ENCODE measurements at places on chromosomes 1 and 21.

DNA sequence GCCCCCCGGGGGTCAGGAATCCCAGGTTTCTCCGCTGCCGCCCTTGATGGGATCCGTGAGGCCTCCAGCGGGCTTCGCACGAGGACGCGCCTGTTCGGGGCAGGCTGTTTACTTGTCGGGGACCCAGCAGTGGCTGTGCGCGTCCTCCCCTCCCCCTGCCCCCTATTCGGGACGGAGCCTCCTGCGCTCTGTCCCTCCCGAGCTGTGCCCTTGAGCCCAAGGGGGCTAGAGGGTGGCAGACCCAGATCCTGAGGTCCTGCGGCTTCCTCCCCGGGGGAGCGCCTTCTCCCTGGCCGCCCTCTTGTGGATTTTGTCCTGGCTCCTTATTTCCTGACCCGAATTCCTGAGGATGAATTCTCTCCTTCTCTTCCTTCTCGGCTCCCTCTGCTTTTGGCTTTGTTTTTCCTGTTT is 38.4 kb downstream of the PIK3CD start:
- peak; percentile 74 for DNase-seq

DNA sequence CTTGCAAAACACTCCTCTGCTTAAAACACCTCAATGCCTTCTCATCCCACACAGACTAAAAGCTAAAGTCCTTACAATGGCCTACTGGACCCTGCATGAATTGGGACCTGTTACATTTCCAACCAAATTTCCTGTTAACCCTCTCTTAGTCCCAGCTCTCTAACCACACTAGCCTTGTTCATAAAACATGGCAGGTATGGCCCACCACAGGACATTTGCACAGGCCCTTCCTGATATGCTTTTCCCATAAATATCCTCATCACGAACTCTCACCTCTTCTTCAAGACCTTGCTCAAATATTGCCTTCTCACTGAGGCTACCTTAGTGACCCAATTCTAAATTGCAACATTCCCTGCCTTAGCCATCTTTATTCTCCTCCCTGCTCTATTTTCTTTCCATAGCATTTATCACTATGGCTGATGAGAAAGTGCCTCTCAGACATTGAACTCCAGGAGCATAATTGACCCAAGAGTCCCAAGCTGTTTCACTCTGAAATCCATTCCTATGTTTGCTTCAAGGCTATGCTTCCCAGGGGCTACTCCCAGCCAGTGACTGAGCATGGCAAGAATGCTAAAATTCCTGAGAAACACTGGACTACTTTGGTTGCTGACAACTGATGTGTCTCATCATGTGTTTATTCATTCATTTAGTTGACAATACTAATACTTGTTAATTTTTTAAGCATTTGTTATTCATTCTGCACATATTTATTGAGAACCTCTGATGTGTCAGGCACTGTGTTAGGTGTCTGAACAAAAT is 2.7 kb upstream of the PALMD start:
- DNase-seq = no peak

GRCh38 chr1:111334169-111334568 is 43.5 kb downstream of the CHIA start:
- DNase-seq = no peak

GRCh38 chr1:13754510-13755103 is 54.6 kb downstream of the PRDM2 start:
- DNase-seq = no peak
